ENCODE measurements at places on chromosomes 5 and 9.
A peak's percentile ranks its signal among the peaks of the same experiment; 100 is the strongest.

- no peak for DNase-seq
Measured at GRCh38 chr9:128286440-128286839, 10.4 kb downstream of the SWI5 start.

DNA sequence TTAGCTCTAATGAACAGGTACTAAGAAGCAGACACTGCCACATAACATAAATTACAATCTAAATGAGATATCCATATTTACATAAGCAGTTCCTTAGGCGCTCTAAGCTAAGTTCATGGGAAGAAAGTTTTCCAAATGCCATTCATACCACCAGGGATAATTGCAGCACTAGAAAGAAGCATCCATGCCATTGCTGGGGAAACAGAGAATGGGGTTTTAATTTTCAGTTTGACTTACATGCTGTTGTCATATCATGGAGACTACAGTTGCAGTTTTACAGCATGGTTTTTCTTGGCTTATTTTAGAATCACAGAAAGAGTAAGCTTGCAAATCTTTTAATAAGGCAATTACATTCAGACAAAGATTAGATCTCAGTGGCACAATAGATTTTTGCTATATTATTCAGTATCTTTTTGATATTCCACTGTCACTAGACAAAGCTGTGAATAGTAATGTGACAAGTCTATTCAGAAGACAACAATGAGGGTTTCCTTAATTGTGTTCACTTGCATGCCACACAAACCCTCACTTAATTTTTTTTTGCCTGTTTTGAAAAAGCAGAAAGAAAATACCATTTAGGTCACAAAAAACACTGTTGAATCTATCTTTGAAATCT is 108.4 kb upstream of the ELAVL2 start:
- DNase-seq, result no peak

- DNase-seq, result no peak
Measured at GRCh38 chr9:68947842-68948569, 65.9 kb downstream of the PRKACG start.

DNA sequence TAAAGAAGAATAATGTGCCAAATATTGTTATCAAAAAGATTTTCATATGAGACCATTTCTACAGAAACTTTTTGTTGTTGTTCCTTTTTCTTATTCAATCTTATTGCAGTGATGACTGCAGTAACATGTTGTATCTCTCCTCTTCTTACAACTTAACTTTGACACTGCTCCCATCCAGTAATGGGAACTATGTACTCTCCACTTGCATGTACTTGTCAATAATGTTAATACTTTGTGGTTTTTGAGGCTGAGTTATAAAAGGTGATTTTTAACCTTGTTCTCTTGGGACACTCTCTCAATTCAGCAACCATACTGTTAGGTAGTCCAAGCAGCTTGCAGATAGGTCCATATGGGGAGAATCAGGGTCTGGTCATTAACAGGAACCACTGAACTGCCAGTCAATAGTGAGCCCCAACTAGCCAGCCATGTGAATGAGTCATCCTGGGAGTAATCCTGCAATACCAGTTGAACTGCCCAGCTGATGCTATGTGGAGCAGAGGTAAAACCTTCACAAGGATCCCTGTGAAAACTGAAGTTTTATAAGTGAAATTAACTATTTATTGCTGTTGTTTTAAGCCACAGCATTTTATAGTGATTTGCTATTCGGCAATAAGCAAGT is 199.6 kb upstream of the DAB2 start:
- DNase-seq, result no peak

DNA sequence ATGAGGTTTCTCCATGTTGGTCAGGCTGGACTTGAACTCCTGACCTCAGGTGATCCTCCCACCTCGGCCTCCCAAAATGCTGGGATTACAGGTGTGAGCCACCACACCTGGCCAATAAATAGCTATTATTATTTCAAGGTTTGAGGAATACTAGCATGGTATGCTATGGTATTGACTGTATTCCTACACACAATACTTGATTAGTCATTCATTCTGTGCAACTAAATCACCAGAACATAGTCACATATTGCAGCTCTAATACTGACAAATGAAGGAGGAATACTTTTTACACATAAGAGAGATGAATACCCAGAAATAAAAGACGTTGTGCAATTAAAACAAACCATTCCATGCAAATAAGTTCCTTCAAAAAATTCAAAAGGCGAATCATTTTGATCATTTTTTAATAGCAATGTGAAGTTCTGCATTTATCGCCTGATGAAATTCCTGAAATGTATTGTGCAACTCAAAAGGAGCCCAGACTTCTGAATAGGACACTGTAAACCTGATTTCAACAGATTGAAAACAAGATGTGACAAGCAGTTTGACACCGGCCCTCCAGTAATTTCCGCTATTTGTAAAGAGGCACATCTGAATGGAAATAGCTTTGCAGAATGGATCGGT is 687.4 kb upstream of the SEMA6A start:
- DNase-seq, result no peak

GRCh38 chr5:66849803-66850202 is 253.6 kb downstream of the MAST4 start:
- DNase-seq, result peak; percentile 72

DNA sequence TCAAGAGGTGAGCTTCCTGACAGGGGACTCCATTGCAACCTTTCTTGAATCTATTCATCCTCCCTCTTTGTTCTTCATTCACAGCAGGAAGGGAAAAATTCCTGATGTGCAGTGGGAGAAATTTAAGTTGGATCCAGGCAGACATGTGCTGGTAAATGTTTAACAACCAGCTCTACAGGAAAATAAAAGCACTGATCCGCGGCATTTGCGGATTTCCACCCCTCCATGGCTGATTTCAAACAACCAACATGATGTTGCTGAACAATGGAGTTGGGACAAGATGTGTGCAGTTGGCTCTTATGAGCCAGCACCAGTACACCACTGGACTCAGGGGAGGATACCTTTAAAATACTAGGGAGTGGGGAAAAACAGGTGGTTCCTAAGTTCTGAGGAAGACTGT is 47.0 kb downstream of the SPRY4 start:
- no peak for DNase-seq

GRCh38 chr9:127388856-127389238 is 8.1 kb upstream of the SLC2A8 start:
- no peak for DNase-seq

GRCh38 chr9:36575411-36575882 is 2.8 kb downstream of the MELK start:
- DNase-seq, result peak; percentile 27

- no peak for DNase-seq
Measured at GRCh38 chr9:105355781-105356180, 92.1 kb upstream of the FSD1L start.

- no peak for DNase-seq
Measured at GRCh38 chr5:93327605-93328004, 253.4 kb downstream of the NR2F1-AS1 start.

GRCh38 chr9:124559871-124560270 is 52.7 kb upstream of the NR5A1 start:
- DNase-seq, result peak; percentile 81

Data from fibroblast of skin of left quadriceps (primary cell).